ENCODE measurements at places on chromosomes 16 and 17. TPM values are rescaled to one million over a fixed set of nuclear protein-coding genes. Genes with fewer than 3 reads are reported as not detected.

DHRS7C gene
- 118 TPM for polyA plus RNA-seq

UTS2R gene
- polyA plus RNA-seq: not detected

PRSS8 gene
- 0.16 TPM for polyA plus RNA-seq

TAT gene
- not detected for polyA plus RNA-seq

DOC2B gene
- 3.6 TPM for polyA plus RNA-seq

ABCA8 gene
- polyA plus RNA-seq: 82.9 TPM

FA2H gene
- 0.13 TPM for polyA plus RNA-seq

GRB7 gene
- 1.0 TPM for polyA plus RNA-seq

HSD11B2 gene
- polyA plus RNA-seq: 7.5 TPM

KRT33B gene
- 0.15 TPM for polyA plus RNA-seq

TPSAB1 gene
- polyA plus RNA-seq: 1.7 TPM

FBXO39 gene
- polyA plus RNA-seq: not detected

OTOP3 gene
- not detected for polyA plus RNA-seq

SLC16A6 gene
- 1.3 TPM for polyA plus RNA-seq

NAGPA gene
- 4.6 TPM for polyA plus RNA-seq

KRTAP17-1 gene
- polyA plus RNA-seq: not detected

CCDC40 gene
- not detected for polyA plus RNA-seq

PDIA2 gene
- polyA plus RNA-seq: 0.51 TPM

ORC6 gene
- polyA plus RNA-seq: 18.0 TPM

ABCA6 gene
- polyA plus RNA-seq: 15.1 TPM

FTO gene
- polyA plus RNA-seq: 57.7 TPM

DNAI2 gene
- 0.19 TPM for polyA plus RNA-seq

GRAPL gene
- polyA plus RNA-seq: not detected

PGAP6 gene
- 22.2 TPM for polyA plus RNA-seq

SSTR5 gene
- not detected for polyA plus RNA-seq

GSDMA gene
- polyA plus RNA-seq: not detected

ANKRD13B gene
- 10.3 TPM for polyA plus RNA-seq

SULT1A3 gene
- polyA plus RNA-seq: 4.2 TPM

NEUROD2 gene
- 0.60 TPM for polyA plus RNA-seq

TM4SF5 gene
- polyA plus RNA-seq: 0.43 TPM

CD300E gene
- 0.32 TPM for polyA plus RNA-seq

RPL19 gene
- polyA plus RNA-seq: 2,450 TPM

BCAR1 gene
- polyA plus RNA-seq: not detected

LLGL2 gene
- polyA plus RNA-seq: 14.5 TPM

SLC13A2 gene
- not detected for polyA plus RNA-seq

CCDC154 gene
- polyA plus RNA-seq: 2.2 TPM

LRRC37A2 gene
- 18.0 TPM for polyA plus RNA-seq

All from muscle of arm (tissue), 14 donors.